ENCODE measurements at places on chromosomes 4 and X.

DNA sequence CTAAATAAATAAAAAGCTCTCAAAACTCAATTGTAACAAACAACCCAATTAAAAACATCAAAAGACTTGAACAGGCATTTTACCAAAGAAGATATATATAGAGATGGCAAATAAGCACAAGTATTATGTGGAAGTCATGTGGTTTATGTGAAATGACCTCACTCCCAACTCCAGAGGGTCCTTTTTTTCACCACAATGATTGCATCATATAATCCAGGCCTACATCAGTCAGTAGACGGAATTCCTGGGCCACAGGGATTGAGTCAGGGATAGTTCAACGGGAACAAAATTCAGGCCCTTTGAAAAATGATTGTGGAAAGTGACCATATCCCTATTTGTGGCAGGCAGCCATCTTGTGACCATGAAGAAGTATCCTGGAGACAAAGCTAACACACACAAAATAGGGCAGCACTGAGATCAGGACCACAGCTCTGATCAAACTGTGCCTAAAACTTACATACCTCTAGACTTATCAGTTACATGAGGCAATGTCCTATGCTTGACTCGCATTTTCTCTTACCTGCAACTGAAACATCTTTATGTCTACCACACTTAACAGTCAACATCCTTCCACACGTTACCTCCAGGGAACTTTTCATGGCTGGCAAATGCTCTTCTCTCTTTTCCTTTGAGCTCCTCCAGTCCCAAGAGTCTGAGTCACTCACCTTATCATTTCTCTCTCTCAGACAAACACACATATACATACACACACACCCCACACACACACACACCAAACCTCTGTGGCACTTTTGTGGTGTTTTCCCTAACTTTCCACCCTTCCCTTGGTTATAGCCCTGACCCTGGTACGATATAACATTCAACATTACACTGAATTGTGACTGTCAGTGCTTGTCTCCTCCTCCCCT lies 113.5 kb downstream of the PHF8 start:
- DNase-seq = no peak

- DNase-seq = no peak
Measured at GRCh38 chrX:20159797-20160385, 18.3 kb upstream of the EIF1AX start.

- no peak for DNase-seq
Measured at GRCh38 chr4:16617011-16617410, 281.4 kb downstream of the LDB2 start.

- DNase-seq = no peak
Measured at GRCh38 chrX:17546356-17546755, 171.4 kb downstream of the NHS start.

DNA sequence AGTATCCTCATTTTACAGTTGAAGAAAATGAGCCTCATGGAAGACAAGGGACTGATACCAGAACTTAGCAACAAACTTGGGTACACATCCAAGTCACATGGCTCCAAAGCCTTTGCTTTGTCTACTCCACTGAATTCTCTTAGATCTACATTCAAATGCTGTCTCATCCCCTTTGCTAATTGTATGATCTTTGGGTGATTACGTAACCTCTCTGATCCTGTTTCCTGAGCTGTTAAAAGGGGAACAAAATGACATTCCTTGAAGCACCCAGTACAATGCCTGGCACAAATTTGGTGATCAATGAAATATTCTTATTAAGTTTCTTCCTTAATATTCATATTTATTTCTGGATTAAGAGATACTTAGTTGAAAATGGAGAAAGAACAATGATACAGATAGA lies 5.9 kb upstream of the HPGD start:
- no peak for DNase-seq

- DNase-seq = no peak
Measured at GRCh38 chr4:180932370-180933001, 1310.7 kb upstream of the TENM3 start.

DNA sequence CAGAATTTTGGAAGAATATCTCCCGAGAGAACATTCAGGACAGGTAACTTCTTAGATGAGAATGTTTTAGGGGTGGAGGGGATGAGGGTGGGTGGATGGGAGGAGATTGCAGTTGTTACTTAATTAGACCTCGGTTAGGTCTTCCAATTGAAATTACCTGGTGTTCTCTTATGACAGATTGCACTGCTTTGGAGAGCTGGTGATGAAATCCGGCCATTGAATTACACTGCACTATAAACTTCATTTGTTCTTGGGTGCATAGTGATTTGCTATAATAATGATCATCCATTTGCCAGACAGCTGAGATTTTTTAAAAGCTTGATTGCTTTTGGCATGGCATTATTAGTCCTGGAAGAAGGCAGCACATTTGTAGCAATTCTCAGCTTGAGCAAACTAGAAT lies 427.6 kb downstream of the GBA3 start:
- no peak for DNase-seq

- DNase-seq = no peak
Measured at GRCh38 chr4:32203340-32203739, 1483.2 kb downstream of the PCDH7 start.

- no peak for DNase-seq
Measured at GRCh38 chrX:136198010-136198409, 50.7 kb downstream of the FHL1 start.

DNA sequence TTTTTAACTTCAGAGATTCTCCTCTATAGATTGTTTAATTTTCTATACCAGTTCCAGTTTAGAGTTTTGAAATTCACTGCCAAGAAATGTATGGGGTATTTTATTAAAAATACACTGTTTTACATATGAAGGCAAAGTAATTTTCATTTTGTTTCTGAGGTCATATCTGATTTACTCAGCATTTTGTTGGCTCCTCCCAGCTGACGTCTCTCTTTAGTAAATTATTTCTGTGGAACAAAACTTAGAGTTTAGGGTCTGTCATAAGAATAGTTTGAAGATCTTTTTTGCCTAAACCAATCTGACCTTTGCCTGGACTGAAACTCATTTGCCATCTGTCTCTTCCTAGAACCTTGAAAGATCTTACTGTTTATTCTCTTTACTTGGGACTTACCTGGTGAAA lies 16.9 kb downstream of the FNIP2 start:
- no peak for DNase-seq

DNA sequence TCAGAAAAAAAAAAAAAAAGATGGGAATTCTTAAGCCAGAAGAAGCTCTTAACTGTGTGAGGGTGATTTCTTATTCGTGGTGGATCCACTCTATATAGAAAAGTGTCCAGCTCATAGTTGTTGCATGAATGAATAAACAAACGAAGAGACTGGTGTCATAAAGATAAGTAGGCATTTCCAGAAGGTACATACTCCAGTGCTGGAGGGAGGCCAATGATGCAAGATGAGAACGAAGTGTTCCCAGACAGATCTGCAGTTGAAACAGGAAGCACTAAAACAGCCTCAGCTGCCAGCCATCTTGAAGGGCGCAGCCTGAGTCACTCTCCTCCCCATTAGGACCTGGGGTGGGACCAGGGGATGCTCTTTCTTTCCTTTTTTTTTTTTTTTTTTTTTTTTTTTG lies 47.4 kb upstream of the HOPX start:
- DNase-seq = no peak

DNA sequence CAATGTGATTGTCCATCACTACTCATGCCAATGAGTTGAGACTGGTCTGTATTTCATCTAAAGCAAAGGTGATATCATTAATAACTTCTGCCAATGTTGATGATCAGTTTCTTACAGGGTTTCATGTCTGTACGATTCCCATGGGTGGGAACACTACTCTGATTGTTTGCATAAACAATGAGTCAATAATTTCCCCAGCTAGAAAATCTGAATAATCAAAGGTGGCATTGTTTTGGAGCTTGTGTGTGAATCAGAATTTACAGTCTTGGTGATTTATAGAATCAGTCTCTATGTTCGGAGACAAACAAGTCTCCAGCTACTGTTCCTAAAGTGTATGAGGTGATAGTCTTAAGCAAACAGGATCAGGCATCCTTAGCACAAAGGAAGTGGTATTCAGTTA lies 35.5 kb upstream of the PARM1 start:
- no peak for DNase-seq

DNA sequence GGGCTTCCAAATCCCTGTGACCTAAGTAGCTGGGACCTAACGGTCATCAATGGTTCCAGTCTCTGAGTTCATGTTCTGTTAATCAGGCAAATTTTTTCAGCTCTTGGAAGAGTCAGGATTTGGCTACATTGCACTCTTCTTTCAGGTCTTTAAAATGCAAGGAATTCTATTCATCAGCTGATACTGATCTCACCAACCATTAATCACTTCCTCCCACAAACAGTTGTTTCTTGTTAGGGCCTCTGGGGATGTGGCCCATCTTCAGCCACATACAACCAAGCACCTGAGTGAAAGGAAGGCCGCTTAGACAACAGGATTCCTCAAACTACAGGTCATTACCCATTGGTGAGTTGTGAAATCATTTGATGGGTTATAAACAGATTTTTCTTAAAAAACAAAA lies 71.7 kb downstream of the FANCB start:
- no peak for DNase-seq

GRCh38 chr4:15794905-15795304 lies 16.8 kb downstream of the CD38 start:
- no peak for DNase-seq

GRCh38 chrX:78650906-78651437 lies 8.2 kb downstream of the RTL3 start:
- no peak for DNase-seq

DNA sequence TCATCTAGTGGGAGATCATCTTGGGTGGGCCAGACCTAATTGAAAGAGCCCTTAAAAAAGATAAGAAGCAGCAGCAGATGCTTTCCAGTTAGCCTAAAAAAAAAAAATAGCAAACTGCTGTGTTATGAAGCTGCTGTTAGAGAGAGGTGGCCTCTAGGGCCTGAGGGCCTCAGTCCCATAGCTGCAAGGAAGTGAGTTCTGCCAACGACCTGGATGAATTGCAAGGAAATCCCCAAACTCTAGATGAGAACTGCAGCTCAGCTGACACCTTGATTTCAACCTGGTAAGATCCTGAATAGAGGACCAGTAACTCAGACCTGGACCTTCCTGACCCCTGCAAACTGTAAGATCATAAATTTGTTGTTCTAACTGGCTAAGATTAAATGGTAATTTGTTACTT lies 275.2 kb downstream of the TENM3 start:
- DNase-seq = no peak

DNA sequence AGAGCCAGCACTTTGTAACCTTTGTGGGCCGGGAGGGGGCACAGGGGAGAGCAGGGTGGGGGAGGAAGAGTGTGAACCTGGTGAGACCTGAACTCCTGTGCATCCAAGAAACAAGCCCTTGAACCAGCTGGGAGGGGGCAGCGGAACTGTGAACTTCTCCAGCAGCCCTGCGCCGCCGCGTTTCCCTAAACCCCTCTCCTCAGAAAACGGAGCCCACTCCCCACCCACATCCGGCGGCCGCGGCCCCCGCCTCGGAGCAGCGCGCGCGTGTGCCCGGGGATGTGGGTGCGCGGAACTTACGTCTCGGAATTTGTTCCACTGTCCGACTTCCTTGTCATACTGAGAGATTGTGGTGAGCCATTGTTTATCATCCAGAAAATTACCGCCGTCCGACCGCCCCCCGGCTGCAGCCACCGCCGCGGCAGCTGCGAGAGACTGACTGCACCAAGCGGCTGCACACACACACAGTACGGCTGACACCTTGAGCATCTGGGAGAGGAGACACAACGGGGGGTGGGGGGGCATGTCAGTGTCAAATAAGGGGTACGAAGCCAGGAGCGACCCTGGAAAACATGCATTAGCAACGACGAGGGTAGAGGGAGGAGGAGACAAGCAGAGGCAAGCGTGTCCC lies 494 bp downstream of the SPOCK3 start:
- no peak for DNase-seq

- DNase-seq = no peak
Measured at GRCh38 chr4:122334828-122335227, 44.0 kb upstream of the ADAD1 start.

GRCh38 chr4:24557026-24558025 lies 27.0 kb downstream of the DHX15 start:
- no peak for DNase-seq

- no peak for DNase-seq
Measured at GRCh38 chrX:56057325-56057724, 174.8 kb upstream of the KLF8 start.

GRCh38 chr4:164203476-164203875 lies 550.5 kb upstream of the SMIM31 start:
- DNase-seq = no peak

Measured in effector CD4-positive, alpha-beta T cell (primary cell).